ENCODE measurements at places on chromosomes 2 and 18. TPM values are rescaled to one million over a fixed set of nuclear protein-coding genes. Genes with fewer than 3 reads are reported as not detected.

MRPL19 gene
- total RNA-seq = 107 TPM

MC4R gene
- not detected for total RNA-seq

SNED1 gene
- total RNA-seq = 0.11 TPM

MEMO1 gene
- 56.2 TPM for total RNA-seq

CCDC150 gene
- 0.69 TPM for total RNA-seq

TBR1 gene
- total RNA-seq = not detected

PAX3 gene
- total RNA-seq = 18.3 TPM

TLX2 gene
- 0.55 TPM for total RNA-seq

C2orf66 gene
- not detected for total RNA-seq

CCDC74A gene
- 3.8 TPM for total RNA-seq

ABHD3 gene
- 21.9 TPM for total RNA-seq

HTR2B gene
- 0.13 TPM for total RNA-seq

RNU2-63P gene
- total RNA-seq = not detected

LRP2 gene
- 9.2 TPM for total RNA-seq

TNFAIP6 gene
- total RNA-seq = 0.95 TPM

SNRNP200 gene
- total RNA-seq = 28.0 TPM

All from SK-MEL-5 (cell line).